ENCODE measurements at places on chromosomes 16 and 17.

- no peak for DNase-seq
Observed at GRCh38 chr17:79182176-79183042, 107.8 kb downstream of the ENGASE start.

- DNase-seq = no peak
Observed at GRCh38 chr17:74243013-74243755, 29.8 kb downstream of the TTYH2 start.

DNA sequence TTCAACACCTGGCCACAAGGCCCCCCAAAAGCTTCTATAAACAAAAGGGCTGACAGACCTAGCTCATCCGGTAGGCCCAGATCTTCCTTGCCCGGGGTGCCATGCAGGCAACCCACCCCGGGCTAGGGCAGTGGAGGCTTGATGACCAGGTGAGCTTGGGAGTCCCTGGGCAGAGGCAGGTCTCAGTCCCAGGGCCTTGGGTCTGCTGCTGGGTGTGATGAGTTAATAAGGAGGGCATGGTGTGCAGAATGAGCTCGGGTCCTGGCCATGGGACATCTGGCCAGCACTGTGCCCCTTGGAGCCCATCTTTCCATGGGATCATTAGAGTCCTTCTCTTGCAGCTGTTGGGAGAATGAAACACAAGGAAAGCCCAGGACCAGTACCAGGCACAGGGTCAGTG lies 20.2 kb upstream of the MPRIP start:
- no peak for DNase-seq

GRCh38 chr17:72258711-72259110 lies 137.9 kb downstream of the SOX9 start:
- DNase-seq = no peak

DNA sequence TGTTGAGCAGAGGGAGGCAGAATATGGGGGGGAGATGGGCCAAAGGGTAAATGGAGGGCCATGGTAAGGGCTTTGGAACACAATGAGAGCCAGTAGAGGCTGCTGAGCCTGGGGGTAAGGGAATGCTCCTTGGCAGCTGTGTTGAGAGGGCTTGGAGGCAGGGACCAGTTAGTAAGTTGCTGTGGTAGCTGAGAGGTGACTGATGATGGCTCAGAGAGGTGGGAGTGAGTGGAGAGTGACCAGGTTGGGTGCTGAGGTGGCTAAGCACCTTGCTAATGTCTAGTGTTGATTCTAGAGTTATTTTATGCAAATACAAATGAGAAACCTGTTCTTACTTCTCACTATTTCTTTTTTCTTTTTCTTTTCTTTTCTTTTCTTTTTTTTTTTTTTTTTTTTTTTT lies 10.8 kb downstream of the SBK1 start:
- no peak for DNase-seq

- no peak for DNase-seq
Observed at GRCh38 chr17:31405890-31406371, 14.5 kb downstream of the RAB11FIP4 start.

DNA sequence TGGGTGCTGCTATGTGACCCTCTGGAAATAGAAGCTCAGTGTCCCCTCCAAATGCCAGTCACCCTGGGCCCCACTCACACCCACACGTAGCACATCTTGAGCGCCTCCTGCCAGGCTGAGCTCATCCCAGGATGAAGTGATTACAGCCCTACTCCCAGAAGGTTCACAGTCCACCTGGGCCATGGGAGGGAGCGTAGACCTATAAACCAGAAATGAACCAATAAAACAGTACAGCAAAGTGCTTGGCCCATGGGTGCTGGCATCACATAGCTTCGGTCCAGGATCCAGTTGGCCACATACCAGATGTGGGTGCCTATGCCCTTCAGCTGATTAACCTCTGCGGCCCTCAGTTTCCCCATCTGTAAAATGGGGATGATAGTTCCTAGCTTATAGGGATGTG lies 2.2 kb upstream of the BICDL2 start:
- no peak for DNase-seq

- DNase-seq = no peak
Observed at GRCh38 chr17:82315703-82316358, 1.6 kb downstream of the CD7 start.

DNA sequence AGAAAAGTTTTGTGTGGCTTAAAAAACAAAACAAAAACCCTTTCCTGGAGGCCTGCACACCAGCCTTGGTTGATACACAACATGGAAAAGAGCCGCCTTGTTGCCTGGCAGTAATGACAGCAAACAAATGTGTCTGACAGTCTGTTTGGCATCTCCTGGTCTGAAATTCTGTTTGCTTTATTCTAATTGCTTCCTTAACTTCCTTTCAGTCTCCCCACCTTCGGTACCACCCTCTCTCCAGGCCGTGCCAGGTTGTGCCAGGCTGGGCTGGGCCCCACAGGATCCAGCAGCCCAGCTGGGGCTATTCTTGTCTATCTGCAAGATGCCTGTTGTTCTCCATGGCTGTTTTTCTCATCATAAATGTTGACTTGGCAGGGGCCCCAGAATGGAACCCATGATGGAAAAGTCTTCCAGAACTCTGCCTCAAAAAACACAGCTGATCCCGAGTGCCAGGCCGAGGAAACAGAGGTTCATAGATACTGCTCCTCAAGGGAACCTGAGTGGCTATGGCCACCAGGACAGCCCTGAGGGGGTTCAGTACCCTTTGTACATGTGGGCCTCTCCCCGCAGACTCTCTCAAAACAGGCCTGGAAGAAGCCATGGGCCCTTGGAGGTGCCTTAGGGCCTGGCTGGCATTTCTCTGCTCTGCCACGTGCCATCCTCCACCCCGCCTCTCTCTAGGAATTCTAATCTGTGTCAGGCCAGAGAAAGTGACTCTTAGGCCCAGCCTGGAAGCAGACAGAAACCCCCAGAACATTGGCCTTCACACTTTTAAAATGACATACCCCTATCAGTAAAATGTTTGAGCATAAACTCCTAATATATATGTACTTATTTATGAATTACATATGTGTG lies 50.5 kb downstream of the YPEL2 start:
- DNase-seq = no peak

- DNase-seq = no peak
Observed at GRCh38 chr17:60864708-60865005, 187.0 kb downstream of the BCAS3 start.

- no peak for DNase-seq
Observed at GRCh38 chr17:66939461-66940114, 24.9 kb upstream of the CACNG4 start.

- DNase-seq = no peak
Observed at GRCh38 chr17:37360632-37361031, 15.2 kb upstream of the C17orf78 start.

- DNase-seq = no peak
Observed at GRCh38 chr17:78573955-78574354, 3.2 kb downstream of the DNAH17 start.

DNA sequence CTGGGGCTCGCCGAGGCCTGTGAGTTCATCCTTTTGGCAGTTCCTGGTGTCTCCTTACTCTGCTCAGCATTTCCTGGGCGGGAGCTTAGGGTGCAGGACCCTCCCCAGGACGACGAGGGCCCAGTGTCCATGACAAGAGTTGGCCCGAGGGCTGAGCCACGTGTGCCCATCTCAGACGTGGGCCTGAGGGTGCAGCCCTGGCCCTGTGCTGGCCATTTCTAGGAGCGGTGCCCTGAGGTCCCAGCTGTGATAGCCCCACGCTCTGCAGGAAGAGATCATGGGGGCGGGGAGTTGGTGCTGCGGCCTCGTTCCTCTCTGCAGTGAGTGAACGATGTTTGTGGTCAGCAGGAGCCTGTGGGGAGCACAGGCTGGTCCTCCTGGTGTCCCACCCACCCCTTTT lies 6.0 kb upstream of the MC1R start:
- DNase-seq = no peak

DNA sequence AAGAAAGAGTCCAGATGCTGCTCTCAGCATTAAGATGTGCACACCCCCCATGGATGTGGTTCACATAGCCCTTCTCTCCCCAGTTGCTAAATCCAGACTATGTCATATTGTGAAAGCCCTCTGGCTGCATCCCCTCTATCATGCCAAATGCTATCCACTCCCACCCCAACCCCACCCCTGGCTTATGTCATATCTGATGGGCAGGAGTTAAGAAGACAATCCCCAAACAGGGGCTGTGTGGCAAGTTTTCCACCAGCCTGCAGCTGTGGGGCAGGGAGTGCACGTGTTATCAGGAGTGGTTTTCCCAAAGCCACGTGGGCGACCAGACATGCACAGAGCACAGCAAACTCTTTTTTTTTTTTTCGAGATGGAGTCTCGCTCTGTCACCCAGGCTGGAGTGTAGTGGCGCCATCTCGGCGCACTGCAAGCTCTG lies 10.0 kb downstream of the FAM117A start:
- DNase-seq = no peak

DNA sequence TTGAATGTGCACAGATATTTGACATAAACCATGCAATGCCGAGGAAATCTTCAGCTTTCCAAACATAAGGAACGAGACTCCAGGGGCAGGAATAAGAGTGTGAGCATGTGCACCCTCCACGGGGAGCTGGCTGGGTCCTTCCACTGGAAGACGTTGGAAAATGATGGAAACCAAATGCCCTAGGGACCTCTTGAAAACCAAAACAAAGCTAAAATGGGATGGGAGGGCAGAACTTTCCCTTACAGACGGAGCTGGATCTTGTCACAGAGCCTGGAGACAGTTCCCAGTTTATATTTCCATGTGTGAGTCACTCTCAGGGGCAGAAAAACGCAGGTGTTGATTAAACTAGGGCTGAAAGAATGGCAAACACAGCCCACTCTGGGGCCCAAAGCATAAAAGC lies 34.4 kb upstream of the DNAH17 start:
- DNase-seq = no peak

DNA sequence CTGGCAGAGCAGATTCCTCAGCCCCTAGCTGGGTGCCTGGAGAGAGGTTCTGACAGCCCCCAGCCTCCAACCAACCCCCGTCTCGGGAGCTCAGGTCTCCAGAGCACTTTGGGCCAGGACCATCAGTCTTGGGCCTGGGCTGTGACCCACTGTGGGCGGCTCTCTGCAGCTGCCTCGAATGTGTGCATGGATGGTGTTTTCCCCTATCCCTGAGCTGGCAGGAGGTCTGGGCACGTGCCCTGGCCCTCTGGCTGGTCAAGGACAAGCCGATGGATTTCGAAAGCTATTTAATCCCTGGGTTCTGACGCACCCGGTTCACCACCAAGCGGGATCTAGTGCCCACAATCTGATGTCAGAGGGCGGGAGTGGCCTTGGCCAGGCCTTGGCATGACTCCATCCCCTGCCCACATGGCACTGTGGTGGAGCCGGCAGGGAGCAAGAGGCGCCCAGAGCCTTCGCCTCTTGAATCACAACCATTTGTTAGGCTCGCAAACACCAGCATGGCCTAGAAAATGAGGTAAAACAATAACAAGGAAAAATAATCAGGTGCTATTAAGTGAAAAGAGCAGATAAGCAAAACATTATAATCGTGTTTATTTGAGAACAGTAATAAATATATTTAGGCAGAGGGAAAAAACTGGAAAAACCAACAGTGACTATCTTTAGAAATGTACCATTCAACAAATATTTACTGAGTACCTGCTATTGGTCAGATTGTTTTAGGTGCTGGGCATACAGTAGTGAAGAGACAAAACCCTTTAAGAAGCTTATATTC lies 69.3 kb upstream of the TOB1 start:
- no peak for DNase-seq

DNA sequence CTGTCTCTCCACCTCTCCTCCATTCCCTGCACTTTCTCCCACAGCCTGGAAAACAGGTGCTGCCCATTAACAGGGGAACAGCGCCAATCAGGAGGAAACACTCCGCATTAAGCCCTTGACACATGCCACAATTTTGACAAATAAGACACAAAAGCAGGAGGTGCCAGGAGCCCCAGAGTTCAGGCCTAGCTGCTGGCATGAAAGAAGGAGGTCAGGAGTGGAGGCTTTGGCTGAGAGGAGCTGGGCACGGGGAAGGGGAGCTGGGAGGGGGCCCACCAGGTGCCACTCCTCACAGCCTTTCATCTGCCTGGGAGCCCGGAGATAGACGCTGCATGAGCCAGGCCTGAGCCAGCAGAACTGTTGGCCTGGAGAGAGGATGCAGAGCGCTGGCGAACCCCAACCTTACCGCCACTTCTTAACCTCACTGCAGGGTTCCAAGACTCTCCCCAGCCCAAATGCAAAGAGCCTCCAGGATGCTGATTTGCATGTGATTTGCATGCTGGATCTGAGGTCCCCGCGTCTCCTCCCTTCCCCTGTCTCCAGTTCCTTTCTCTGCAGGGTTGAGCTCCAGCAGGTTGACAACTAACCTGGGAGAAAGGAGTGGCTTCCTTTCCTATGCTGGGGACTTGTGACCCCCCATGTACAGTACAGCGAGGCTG lies 139.8 kb upstream of the SDK2 start:
- DNase-seq = no peak

DNA sequence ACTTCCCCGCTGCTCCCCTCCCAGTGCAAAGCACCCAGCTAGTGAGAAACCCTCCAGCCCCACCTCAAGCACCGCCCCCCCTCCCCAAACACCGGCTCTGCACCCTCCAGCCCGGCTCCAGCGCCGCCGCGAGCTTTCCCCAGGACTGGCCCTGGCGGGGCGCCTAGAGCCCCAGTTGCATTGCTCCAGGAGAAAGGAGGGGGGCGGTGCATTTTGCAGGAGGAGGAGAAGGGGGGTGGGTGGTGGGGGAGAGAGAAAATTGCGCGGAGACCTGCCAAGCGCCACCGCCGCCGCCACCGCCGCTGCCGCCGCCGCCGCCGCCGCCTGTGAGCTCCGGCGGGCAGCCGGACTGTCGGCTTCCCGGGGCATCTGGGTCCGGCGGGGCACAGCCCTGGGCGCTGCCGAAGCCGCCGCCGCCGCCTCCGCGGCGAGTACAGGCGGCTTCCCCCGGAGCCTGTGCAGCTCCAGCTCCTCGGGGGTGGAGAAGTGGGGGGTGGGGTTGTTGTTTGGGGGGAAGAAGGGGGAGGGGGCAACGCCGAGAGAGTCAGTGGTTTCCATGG lies 333 bp upstream of the NOG start:
- peak; percentile 67 for DNase-seq

DNA sequence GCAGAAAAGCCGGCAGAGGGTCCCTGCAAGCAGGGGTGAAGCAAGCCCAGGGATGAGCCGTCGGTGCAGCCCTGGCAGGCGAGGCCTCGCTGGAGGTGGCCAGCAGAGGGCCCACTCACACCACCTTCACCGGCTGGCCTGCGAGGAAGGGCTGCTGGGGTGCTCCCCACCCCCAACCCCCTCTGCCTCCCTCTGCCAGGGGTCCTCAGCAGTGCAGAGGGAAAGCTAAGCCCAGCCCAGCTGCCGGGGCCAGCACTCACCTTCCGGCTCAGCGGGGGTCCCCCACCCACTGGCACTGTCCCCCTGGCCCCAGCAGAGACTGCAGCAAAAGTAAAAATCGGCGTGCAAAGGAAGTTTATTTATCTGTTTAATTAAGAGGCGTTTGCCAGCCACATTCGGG lies 113.4 kb downstream of the ENGASE start:
- no peak for DNase-seq
